ENCODE measurements at places on chromosomes 1 and 21. TPM values are rescaled to one million over a fixed set of nuclear protein-coding genes. Genes with fewer than 3 reads are reported as not detected.

DNA sequence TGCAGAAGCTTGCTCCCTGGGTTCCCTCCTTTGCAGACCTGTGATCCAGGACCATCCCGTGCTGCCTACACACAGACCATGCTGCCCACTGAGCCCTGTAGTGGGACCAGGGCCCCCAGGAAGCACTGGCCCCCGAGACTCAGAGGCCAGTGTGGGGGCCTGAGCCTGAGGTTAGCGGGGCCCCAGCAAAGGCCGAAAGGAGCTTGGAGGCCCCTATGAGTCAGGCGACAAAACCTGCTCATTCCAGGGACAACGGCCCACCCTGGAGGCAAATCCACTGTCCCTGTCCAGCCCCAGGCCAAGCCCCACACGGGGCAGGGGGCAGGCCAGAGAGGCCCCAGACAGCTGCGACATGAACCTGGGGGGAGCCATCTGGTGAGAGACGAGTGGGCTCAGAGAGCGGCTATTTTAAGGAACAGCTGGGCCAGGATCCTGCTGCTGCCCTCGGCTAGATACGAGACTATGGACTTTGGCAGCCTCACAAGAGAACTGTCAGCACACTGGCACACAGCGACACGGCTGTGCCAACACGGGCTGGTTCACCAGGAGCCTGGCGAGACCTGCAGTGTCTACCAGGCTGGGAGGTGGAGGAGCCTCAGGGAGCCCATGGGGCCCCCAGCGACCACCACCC, 74.7 kb downstream of the ARHGEF16 start:
- peak; percentile 27 for DNase-seq

- DNase-seq: no peak
Measured at GRCh38 chr1:212539737-212540430, 68.7 kb upstream of the ATF3 start.

GRCh38 chr1:28236656-28237322, 865 bp downstream of the ATP5IF1 start:
- no peak for DNase-seq

- DNase-seq: no peak
Measured at GRCh38 chr1:29490204-29490934, 254.0 kb downstream of the PTPRU start.

DNA sequence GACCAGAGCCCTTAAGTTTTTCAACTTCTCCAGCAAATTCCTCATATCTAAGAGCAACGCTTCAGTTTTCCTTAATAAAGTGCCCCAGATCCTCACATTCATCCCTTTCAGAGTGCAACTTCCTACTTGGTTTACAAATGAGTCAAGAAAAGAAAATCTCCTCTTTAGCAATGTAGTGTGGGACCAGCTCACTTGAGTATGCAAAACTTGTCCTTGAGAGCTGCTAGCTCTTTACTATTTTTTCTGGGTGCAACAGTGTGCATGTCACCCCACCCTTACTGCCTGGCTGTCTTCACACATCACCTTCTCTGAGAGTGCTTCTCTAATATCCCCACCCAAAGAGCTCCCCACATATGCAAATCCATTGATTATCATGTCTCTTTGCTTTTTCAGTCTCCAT, 203.1 kb upstream of the CAMK1G start:
- no peak for DNase-seq

DNA sequence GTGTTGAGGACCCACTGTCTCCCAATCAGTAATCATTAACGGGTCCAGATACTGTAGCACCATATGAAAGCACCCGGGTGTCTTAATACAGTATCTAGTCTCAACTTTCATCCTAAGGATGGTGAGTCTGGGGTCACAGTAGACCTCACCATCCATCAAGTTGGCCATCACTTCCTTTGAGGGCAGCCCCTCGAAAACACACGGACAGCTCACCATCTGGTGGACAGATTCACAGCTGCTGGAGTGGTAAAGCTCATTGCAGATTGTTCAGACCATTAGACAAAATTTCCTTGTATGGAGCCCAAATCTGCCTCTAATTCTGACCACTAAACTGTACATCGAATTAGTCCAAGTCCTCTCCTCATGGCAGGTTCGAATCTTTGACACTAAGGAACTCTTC, 123.1 kb downstream of the PGBD5 start:
- no peak for DNase-seq

Gene SDHC
- total RNA-seq: 26.1 TPM

DNA sequence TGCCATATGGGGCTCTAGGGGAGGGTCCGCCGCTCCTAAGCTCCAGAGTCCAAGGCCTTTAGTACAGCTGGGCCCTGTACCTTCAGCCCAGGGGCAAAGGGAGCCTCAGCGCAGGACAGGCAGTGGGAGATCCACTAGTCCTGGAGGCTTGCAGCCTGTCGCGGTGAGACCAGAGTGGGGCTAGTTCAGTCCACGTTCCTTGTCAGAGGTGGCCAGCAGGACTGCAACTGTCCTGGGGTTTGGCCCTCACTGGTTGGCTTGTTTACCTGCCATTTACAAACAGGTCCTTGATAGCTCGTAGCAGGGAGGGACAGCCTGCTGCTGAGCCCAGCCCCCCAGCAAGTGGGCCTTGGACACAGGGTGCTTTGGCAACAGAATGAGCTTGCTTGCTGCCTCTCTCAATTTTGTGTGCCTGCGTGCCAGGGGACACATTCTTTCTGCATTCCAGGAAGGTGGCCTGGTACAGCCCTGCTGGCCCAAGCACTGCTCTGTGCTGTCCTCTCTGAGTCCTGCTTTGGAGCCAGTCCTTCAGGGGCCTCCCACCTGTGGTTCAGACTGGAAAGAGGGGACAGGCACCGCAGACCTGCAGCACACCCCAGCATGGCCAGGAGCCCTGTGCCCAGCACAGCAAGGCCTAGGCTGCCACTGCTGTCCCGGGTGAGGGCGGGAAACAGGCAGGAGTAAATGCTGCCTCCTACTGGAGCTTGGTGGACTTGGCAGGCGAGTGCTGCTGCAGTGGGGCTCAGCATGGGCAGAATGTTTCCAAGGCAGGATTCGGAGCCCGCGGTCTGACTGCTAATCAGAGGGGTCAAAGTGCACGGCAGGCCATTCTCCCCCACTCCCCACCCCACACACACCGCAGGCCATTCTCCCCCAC, 15.2 kb downstream of the H6PD start:
- DNase-seq: peak; percentile 43

DNA sequence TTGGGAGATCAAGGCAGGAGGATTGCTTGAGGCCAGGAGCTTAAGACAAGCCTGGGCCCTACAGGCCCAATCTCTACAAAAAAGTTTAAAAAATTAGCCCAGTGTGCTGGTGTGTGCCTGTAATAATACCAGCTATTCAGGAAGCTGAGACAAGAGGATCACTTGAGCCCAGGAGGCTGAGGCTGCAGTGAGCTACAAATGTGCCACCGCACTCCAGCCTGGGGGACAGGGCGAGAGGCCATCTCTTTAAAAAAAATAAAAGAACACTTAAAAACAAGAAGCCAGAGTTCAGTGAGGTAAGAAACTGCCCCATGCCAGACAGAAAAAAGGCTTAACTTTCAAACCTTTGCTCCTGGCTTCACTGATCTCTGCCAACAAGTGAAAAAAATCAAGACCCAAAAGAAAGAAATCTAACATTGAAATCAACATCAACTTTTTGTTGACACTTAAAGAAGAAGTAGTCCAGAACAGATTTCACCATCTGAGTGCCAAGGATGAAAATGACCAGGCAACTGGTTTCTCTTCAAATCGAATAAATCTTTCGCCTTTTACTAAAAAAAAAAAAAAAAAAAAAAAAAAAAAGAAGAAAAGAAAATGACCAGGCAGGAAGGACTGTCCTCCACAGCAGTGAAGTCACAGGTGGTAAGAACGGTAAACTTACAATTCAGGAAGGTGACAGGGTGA, 51.2 kb downstream of the SLC45A1 start:
- DNase-seq: no peak

Gene CLCA4
- total RNA-seq: not detected

DNA sequence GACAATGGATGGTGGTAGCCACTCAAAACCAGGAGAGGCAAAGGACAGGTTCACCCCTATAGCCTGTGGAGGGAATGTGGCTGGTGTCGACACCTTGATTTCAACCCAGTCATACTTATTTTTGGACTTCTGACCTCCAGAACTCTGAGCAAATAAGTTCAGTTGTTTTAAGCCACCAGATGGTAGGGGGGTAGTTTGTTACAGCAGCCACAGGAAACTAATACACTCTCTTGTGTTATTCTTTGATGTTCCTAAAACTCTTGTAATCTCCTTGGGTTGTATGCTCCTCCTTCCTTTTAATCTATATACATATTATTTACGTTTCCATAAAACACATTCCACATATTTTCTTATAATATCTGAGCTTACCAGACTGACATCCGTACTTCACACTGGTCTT, 65.9 kb downstream of the ZBTB18 start:
- no peak for DNase-seq

- DNase-seq: peak; percentile 14
Measured at GRCh38 chr1:233211595-233211994, 83.9 kb downstream of the PCNX2 start.
